ENCODE measurements at places on chromosomes 12 and 14. TPM values are rescaled to one million over a fixed set of nuclear protein-coding genes. Genes with fewer than 3 reads are reported as not detected.
A peak's percentile ranks its signal among the peaks of the same experiment; 100 is the strongest.

C12orf60 gene
- total RNA-seq, result 0.63 TPM

HAL gene
- total RNA-seq, result 0.25 TPM

KIF26A gene
- total RNA-seq, result 9.2 TPM

DNA sequence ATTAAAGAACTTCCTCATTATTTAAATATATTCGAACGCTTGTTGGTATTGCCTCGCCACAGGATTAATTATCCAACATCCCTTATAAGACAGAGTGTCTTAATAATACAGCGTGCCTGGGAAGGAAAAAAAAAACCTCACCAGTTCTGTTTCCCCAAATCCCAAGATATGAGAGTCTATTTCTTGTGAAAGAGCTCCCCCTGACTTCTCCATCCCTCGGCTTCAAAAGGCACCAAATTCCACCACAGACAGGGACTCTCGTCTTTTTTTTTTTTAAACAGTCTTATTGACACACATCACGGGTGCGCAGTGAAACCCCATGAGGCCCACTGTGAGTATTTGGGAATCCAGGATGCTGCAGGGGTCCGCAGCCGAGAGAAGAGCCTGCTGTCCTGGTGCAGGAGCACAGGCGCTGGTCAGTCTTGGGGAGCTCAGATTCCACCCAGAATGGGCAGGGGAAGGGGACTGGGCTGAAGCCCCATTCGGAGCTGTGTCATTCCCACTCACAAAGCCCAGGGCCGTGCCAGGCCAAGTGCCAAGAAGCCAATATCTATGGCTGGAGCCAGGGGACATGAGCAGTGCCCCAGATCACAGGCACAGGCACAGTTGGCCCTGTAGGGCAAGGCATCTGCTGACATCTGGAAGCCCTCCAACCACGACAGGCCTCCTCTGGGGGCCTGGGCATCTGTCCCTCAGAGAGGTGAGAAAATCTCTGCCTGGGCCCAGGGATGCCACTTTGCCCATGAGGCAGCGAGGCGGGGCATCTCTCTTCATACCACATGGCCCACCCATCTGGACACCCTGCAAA lies 71.9 kb downstream of the BCL11B start:
- DNase-seq, result no peak

DNA sequence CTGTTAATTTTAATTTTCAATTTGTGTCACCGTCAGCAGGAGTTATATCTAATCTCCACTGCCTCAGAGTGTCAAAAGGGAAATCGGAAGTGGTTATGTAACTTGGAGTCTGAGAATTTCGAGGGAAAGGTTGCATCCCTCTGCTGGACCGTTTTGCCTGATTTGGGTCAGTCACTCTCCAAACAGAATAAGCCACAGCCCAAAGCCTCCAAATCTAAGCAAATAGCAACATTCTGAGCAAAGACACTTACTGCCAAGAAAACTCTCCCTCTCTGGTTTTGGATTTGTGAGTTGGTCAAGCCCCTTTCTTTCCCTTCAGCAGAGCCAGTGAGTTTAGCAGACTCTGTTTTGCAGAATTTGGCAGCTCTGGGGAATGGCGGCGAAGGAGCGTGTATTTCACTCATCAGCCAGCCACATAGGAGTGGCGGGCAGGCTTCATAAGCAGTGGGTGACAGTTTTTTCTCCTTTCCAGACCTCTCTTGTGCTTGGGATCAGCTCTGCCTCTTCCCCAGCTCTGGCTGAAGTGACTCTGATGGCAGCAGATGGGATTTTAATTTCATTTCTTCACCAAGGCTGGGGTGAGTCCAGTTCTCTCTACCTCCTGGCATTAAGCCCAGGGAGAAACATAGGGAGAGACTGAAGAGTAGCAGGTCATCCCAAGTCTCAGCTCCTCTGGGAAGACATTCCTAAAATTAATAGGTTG lies 218.7 kb upstream of the NOS1 start:
- no peak for DNase-seq

GRCh38 chr12:5166976-5167375 lies 123.3 kb downstream of the KCNA5 start:
- no peak for DNase-seq

GRCh38 chr14:90368946-90369721 lies 27.7 kb upstream of the CALM1 start:
- DNase-seq, result no peak

DNA sequence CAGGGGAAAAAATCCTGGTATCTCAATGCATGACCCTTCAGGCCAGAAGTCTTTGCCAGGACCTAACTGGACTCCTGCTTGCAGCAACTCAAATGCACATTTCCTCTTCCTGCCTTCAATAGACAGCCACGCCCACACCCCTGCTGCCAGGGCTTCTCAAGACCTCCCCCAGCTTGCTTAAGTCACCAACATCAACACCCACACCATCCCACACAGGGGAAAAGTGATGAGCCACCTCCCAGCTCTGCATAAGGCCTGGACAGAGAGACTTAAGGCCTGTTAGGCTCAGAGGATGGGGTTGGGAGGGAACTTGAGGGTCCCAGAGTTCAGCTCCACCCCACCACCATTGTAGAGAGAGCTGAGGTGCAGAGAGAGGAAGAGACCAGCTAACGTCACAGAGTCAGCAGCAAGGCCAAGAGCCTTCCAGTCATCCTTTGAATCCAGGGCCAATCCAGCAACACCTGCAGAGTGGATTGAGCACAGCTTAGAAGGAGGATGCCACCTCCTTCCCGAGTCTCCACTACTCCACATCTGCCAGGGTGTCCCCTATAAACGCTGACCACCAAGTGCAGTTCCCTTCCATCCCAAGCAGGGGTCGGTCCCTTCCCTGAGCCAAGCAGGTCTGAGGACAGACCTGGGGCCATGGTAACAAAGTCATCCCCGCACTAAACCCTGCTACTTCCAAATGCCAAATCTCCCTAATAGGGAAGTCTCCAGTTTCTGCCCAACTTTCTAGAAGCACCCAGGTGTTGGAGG lies 50.0 kb downstream of the KDM2B start:
- DNase-seq, result peak; percentile 60
